Right forelimb (tissue), 1 donor: ENCODE measurements at places on chromosomes 6 and 20.

GRCh38 chr6:111478749-111479148 lies 4.3 kb downstream of the REV3L start:
- DNase-seq, result no peak

- no peak for DNase-seq
Observed at GRCh38 chr6:130162421-130162820, 60.3 kb downstream of the SAMD3 start.

DNA sequence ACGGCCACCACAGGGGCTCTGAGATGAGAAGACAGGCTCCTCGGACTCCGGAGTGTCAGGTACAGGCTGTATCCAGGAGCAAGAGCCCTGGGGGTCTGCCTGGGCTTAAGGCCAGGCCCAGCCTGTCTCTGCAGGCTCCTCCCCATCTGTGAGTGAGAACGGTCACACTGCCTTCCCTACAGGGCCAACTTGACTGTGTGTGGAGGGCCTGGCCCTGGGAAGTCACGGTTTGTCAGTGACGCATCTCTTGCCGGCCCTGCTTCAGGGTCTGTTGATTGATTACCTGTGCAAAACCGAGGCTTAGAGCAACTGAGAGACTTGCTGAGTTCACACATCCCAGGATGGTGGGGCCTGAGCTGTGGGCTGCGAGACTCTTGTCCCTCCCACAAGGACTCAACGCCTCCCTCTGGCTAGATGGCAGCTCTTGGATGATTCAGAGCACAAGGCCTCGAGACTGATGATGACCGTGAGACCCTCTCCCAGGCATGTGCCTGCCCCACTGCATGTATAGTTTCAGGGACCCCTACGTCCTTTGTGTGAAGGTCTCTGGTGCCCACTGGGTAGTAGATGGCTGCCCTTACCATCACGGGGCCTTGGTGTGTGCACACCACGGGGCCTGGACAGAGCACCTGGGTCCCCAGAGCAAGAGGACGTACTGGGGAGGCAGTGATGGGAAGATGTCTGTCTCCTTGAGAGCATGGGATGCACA lies 5.9 kb downstream of the RBM38 start:
- DNase-seq, result no peak

- no peak for DNase-seq
Observed at GRCh38 chr6:128739112-128739511, 143.8 kb upstream of the LAMA2 start.

DNA sequence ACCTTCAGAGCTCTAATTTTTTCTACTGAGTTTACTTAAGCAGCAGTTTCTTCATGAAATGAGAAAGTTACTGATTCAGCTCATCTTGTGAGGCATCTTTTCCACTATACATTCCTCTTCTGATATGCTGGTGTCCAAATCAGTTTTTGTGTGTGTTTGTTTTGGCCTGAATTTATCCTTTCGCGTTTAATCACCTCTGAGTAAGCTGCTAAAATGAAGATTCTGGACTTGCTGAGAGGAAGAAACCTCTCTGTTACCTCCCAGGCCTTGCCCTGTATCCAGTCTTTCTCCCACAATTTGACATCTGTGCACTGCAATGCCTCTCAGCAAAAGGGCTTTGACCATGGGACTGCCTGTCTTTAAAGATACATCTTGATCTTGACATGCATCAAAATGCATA lies 536.2 kb upstream of the NRSN1 start:
- DNase-seq, result no peak

DNA sequence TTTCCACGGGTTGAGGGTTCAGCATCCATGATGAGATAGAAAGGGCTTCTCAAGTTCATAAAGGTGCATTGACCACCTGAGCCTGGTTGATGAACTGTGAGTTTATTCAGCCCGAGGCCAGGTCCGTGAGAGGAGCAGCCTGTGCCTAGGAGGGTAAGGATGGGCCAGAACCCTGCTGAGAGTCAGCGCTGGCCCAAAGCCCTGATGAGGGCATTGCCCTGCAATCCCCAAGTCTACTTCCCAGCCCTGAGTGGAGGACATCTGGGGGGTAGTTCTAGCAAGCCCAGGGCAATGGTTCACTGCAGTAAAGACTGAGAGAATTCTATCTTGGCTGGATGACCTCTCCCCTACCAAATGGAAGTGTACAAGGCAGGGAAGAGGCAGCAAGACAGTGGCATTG lies 123.3 kb upstream of the NXT1 start:
- DNase-seq, result no peak

DNA sequence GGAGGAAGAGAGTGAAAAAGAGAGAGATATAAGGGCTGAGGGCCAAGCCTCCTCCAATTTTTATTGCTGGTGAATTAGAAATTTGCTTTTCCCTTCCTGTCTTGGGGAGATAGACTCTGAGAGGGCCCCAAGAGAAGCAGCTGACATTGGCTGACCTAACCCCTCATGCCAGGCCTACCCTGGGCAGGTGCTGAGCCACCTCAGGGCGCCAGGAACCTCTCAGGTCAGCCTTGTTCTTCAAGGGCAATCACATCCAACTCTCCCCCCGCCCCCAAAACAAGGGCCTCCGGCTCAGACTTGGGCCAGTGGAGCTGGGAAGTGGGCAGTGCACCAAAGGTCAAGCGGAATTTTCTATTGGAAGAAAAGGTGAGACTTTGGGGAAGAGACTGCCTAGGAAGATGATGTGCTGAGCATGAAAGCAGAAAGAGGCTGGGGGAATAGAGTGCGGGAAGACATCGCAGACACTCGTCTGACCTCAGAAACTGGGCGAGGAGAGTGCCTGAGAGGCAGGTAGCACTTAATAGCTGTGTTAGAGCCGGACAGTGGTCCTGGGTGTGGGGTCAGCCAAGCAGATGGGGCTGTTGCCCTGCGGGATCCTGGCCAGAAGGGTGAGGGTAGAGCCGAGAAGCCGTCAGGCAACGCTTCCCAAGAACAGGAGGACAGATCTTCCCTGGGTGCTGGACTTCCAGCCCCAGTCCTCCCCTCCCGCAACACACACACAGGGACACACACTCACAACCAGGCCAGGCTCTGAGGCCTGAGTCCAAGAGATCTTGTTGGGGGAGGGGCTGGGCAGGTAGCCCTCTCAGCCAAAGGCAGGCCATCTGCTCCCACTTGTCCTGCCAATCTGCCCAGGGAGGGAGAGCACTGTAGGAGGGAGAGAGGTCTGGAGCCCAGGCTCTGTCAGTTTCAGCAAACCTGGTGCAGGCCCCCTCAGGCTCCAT lies 3.7 kb upstream of the FASTKD5 start:
- DNase-seq, result no peak
